Activated CD4-positive, alpha-beta T cell treated with anti-CD3 and anti-CD28 coated beads for 4 hours (primary cell): ENCODE measurements at places on chromosomes 2 and 18.

DNA sequence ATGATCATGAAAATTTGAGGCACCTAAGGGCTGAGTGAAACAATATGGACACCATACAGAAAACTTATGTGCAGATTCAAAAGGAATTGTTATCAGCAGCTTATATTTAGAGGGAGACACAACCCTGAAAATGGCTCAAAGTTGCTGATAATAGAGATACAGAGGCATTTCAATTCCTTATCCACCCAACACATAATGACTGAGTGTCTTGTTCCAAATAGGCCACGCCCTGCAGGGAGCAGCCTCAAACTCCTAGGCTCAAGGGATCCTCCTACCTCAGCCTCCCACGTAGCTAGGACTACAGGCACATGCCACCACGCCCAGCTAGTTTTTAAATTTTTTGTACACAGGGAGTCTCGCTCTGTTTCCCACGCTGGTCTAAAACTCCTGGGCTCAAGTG lies 79.0 kb downstream of the LBH start:
- no peak for DNase-seq

GRCh38 chr2:102999958-103000357 lies 238.1 kb downstream of the TMEM182 start:
- no peak for DNase-seq

- DNase-seq: no peak
Observed at GRCh38 chr2:112474844-112475486, 7.0 kb upstream of the TTL start.

GRCh38 chr2:164777847-164778461 lies 63.7 kb downstream of the COBLL1 start:
- no peak for DNase-seq

DNA sequence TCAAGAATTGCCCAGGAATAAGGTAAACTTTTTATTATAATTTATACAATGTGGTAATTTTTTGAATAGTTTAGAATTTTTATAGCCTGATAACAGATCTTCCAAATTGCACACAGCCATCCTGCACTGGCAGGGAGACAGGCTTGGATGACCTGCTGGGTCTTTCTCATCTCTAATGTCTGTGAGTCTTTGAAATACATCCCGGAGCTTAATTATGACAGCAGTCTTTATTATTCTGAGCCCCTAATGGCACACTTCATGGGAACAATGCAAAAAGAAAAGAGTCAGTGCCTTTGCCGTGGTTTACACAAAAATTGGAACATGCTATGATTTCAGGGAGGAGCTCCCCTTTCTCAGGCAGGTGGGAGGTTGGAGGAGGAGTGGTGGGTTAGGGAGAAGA lies 71.0 kb downstream of the TMEM182 start:
- DNase-seq: no peak
